ENCODE measurements at places on chromosomes 16 and 17.

DNA sequence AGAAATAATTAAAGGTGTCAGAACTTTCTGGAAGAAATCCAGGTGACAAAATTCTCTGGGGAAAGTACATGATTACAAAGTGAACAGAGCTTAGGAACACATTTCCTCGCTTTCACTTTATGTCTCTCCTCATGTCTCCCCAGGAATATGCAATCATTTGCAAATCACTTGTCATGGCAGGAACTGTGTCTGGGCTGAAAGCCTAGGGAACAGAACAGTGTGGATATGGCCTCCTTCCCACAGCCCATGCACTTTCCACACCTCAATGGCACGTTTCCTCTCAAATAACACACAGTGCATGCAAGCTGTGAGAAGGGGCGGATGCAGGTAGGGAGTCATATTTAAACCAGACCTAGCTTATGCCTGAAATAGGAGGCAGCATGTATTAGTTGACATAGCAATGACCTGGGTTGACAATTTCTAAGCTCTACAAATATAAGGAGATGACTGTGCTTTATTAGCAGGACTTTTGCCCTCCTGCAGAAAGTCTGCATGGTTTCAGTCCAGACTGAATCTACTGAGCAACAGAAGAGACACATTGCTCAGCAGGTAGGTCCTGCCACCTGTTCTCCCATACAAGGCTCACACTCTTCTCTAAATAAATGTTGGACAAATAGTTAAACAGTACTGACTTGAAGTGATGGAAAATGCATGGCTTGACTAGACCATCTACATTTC, 236.0 kb upstream of the ELAC2 start:
- DNase-seq: no peak

DNA sequence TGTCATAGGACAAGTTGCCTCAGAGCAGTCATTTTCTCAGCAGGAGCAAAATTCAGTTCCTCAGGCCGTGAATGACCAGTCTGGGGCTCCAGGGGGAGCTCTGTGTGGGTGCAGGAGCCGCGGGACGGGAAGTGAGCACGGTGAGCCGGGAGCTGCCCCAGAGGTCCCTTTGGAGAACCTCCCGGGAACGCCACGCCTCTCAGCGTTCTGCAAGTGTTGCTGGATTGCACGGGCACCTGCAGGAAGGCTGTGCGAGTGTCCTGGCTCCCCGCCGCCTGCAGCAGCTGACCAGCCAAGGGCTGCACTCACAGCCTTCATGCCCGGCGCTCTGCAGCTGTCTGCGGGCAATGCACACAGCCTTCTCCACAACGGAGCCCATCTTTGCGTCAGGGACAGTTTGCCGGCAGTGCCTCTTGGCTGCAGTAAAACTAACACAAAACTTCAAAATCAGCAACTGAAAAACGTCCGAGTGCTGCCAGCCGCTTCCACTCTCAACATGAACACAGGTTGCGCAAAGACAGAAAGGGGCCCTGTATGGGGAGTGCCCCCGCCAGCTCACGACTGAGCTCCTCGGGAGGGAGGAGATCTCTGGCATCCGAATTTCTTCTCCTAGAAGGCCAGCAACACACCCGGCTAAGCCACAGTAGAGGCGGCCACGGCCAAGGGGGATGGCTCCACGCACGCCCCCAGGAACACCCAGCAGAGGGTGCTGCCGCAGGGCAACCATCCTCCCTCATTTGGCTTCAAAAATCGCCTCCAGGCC, 16.0 kb downstream of the NDUFAF8 start:
- no peak for DNase-seq

DNA sequence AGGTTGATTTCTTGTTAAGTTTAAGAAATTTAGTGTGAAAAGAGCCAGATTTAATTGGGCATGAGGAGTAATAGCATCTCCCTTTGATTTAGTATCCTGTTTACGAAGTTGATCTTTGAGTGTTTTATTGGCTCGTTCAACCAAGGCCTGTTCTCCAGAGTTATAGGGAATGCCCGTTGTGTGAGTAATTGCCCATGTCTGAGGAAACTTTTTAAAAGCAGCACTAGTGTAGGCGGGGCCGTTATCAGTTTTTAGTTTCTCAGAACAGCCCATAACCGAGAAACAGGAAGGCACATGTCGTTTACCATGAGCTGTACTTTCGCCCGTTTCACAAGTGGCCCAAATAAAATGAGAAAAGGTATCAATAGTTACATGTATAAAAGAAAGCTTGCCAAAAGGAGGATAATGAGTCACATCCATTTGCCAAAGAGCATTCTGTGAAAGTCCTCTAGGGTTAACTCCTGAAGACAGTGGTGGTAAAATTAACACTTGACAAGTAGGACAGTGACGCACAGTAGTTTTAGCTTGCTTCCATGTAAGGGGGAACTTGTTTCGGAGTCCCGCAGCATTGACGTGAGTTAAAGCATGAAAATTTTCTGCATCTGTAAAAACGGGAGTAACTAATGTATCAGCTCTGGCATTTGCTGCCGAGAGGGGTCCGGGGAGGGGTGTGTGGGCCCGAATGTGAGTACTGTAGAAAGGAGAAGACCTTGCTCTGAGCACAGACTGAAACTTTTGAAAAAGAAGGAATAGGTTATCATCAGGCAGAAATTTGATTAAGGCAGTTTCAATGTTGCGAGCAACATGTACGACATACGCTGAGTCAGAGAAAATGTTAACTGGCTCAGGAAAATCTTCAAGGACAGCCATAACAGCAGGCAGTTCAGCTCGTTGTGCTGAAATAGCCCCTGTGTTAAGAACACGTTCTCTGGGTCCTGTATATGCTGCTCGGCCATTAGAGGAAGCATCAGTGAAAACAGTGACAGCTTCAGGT, 18.5 kb upstream of the KCTD5 start:
- no peak for DNase-seq

DNA sequence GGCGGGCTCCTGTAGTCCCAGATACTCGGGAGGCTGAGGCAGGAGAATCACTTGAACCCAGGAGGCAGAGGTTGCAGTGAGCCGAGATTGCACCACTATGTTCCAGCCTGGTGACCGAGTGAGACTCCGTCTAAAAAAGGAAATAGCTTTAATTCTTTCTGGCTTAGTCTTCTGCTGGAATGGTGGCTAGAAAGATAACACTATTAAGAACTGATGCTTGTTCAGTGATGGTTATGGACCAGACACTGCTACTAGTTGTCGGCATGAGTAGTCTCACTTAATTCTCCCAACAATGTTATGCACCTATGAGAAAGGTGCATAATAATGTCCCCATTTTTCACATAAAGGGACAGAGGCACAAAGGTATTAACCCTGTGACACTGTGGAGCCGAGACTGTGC, 188.7 kb downstream of the HS3ST3A1 start:
- no peak for DNase-seq

DNA sequence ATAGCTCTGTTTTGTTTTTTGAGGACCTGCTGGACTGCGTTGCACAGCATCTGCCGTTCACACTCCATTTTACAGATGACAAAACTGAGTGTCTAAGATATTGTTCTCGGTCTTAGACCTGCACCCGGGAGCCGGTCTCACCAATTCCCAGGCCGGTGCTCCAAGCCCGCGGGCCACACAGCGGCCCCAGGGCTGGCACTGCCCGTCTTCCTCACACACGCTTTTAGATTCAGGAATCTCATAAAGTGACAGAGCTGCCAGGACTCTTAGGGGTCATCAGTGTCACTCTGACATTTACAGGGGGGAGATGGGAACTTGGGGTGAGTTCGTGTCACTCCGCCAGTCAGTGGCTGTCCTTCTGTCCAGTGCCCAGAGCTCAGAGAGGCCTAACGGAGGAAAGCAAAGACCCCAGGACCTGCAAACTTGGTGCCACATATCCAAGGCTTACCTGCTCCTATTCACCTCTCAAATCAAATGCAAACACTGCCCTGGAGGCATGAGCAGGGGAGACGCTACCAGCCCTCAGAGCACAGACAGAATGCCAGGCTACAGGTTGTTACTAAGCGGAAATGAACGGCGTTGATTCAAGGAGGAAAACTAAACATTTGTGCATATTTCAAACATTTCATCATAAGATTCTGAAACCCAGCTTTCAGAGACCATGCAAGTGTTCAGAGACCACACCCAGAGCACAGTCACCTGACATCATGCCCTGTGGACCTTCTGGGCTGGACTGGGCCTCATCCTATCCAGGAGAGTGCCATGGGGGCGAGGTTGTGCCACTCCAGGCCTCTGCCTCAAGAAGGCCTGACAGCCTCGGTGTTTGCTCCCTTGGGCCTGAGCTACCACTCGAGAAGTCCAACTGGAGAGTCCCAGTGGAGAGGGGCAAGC, 29.5 kb downstream of the TNFRSF13B start:
- DNase-seq: no peak

GRCh38 chr16:8831450-8831849, 33.8 kb downstream of the PMM2 start:
- DNase-seq: no peak

DNA sequence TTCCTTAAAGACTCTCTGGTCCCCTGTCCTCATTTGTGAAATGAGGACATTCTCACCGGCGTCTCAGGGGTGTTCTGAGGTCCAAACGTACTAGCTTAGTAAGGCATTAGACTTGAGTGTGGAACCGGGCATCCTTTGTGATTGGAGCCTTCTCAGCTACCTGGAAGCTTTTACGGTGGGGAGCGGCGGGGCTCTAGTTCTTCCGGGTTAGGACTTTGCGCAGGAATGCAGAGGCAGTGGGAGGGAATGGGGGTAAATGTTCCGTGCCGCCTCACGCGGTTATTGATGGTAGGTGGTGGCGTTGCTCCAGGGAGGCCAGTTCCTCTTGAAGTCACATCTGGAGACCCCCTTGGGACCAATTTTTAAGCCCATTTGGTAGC, 113.6 kb downstream of the SNX29 start:
- DNase-seq: no peak

GRCh38 chr17:44865231-44865660, 17.6 kb downstream of the HIGD1B start:
- DNase-seq: peak; percentile 23

DNA sequence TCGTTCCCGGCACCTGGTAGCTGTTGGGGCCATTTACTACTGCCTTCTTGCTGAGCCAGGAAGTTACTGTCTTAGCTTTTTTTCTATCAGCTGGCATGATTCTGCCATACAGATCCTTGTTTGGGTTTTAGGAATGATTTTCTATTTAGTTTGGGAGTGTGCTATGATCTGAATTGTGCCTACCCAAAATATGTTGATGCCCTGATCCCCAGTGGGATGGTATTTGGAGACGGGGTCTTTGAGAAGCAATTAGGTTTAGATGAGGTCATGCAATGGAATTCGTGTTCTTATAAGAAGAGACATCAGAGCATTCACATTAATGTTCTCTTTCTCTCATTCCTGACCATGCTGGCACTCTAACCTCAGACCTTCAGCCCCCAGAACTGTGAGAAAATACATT, 59.4 kb upstream of the HS3ST2 start:
- no peak for DNase-seq

Measured in stimulated activated CD8-positive, alpha-beta memory T cell treated with anti-CD3 and anti-CD28 coated beads, Interleukin-15, amount 100 ng/mL, for 24 hours (primary cell).